ENCODE measurements at places on chromosomes 5 and 9.

DNA sequence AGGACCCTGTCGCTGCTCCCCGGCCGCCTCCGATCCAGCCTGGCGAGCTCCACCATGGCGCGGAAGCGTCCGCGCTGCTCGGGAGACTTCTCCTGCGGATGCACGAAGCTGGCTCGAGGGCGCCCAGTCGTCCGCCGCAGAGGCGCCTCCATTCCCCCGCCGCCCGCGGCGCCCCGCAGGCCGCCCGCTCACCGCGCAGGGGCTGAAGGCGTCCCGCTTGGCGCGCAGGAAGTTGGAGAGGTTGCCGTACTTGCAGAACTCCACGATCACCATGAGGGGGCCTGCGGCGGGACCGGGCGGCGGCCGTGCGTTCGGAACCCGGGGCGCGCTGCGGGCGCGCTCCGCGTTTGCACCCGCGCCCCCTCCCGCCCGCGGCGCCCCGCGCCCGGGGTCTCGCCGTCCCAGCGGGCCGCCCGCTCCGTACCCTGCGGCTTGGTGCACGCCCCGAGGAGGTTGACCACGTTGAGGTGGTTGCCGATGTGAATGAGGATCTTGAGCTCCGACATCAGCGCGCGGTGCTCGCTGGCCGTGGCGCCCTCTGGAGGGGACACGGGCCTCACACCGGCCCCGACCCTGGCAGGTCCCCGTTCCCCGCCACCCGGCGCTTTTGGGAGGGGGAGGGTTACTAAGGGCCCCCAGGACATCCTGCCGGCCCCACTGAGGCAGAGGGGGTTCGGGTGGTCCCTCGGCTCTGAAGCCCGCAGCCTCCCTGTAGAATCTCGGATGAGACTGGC, 27.7 kb upstream of the SCGB3A1 start:
- no peak for DNase-seq

DNA sequence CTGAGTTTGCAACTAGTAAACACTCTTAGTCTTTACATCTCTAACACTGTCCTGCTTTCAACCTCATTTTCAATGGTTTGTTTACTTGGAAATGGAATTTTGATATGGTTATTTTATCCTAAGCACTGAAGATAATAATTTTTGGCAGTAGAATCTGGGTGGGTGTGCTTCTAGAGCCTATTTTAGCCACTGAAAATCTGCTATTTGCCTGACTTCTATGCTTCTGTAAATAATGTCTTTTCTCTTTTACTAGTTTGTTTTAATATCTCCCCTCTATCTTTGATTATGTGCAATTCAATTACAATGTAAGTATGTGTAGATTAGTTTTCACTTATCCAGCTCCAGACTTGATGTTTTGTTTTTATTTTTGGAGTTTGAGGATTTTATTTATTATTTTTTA, 197.5 kb downstream of the TUSC1 start:
- DNase-seq: no peak

- DNase-seq: no peak
Observed at GRCh38 chr9:2355697-2355983, 265.9 kb upstream of the VLDLR start.

DNA sequence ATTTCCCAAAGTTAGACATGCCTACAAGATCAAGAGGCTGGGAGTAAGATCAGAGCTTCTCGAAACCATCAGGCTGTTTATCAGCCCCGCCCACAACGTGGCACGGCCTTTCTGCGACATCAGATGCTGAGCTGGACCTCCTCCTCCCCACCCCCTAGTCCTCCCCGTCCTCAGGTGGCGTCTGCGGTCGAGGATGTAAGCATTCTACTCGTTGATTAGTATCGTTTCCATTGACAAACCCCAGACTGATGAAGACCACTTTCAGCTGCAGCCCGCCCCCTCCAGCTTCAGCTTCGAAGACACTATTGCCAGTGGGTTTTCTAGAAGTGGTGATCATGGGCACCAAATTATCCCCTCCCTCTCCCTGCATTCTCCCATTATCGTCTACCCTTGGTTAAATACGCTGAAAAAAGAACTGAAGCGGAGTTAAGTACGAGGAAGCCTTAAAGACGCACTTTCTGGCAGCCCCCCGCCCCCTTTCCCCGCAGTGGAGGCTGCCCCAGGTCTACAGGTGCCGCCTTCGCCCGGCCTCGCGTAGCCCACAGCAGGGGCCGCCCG, 1.1 kb downstream of the PPIC start:
- DNase-seq: no peak

GRCh38 chr5:127399068-127399467, 108.5 kb downstream of the MEGF10 start:
- no peak for DNase-seq

- DNase-seq: no peak
Observed at GRCh38 chr5:17432569-17432968, 65.5 kb upstream of the TAF11L2 start.

GRCh38 chr5:94884311-94884710, 265.8 kb downstream of the SLF1 start:
- DNase-seq: peak; percentile 2

All from NCI-H2107 (cell line).